Stimulated activated CD4-positive, alpha-beta T cell treated with anti-CD3 and anti-CD28 coated beads, Interleukin-2, amount 100 ng/mL, for 24 hours (primary cell): ENCODE measurements at places on chromosomes 7 and 10.

GRCh38 chr10:69459101-69459790, 8.0 kb downstream of the TSPAN15 start:
- DNase-seq: no peak

DNA sequence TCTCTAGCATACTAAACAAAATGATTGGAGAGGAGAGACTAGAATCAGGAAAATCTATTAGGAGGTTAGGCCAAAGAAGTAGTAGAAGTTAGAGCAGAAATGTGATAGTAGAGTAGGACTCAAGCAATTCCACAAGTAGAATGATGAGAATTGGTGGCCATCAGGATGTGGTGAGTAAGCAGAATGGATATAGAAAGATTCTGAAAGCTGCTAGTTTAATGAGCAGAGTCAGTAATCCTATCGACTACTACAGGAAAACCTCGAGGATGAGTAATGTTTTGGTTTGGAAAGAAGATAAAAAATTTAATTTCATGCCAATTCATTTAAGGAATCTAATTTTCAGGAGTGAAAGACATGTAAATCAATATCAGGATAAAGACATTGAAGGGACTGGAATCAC, 648.3 kb upstream of the PHF14 start:
- no peak for DNase-seq

- no peak for DNase-seq
Measured at GRCh38 chr7:27163288-27164044, 1.9 kb downstream of the HOXA9 start.

DNA sequence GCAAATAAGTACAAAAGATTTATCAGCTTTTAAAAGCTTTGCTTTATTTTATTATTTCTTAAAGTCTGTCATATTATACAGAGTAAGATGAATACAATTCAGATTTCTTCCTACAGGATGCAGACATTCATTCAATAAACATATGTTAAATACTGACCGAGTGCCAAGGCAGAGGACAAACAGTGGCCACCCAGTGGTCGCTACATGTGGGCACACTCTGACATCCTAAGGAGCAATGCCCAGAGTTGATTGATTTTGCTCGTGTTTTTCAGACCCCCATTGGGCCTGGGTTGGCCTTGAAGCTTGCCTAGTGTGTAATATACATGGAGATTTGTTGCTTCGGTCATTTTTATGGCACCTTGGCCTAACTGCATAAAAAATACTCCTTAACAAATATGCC, 201.2 kb downstream of the CCDC3 start:
- no peak for DNase-seq

DNA sequence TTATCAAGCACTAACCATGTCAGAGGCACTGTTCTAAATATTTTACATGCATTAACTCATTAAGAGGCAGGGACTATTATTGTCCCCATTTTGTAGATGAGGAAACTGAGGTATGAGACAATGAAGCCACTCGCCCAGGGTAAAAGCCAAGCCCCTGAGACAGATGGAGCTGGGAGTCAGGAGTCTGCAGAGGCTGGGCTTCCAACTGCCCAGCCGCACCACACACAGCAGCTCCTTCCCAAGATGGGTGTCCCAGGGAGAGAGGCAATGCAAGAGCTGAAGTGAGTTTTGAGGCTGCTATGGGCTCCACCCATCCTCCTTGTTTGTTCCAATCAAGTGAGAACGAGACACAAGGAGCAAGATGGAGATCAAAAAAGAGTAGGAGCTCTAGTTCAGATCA, 244.2 kb downstream of the KCNMA1 start:
- no peak for DNase-seq

DNA sequence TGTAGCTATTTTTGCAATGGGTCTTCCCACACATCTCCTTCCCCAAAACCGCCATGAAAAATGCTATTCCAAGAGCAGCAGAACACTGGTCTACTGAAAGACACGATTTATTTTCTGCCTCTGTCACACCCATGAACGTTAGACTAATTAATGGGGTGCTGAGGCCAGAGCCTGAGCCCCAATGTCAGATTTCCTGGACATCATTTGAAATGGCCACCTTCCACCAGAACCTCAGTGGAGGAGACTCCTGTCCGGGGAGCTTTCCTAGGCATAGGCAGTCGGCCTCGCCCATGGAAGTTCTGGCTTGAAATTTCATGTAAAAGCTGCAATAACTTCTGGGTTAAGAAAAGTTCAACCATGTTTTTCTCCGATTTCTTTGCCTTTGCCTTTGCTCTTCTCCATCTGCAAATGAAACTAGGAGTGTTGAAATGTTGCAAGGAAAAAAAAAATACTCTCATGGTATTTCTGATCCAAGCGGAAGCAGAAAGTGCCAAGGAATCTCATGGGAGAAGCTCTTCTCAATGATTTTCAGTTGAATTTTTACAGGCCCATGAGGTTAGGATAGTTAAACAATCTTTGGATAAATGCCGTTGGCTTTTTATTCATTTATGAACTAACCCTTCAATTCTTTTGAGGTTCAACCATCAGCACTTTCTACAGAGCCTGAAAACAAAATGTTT, 570.8 kb upstream of the MGMT start:
- no peak for DNase-seq

GRCh38 chr7:17015598-17016031, 133.8 kb upstream of the AGR3 start:
- no peak for DNase-seq

GRCh38 chr7:148831782-148832181, 52.3 kb downstream of the EZH2 start:
- no peak for DNase-seq
